ENCODE measurements at places on chromosomes 7 and 10. TPM values are rescaled to one million over a fixed set of nuclear protein-coding genes. Genes with fewer than 3 reads are reported as not detected.
A peak's percentile ranks its signal among the peaks of the same experiment; 100 is the strongest.

GRCh38 chr7:107007007-107007891 lies 37.3 kb upstream of the PRKAR2B start:
- peak; percentile 17 for DNase-seq

GRCh38 chr10:113030453-113030852 lies 80.4 kb downstream of the TCF7L2 start:
- no peak for DNase-seq

GRCh38 chr7:158542651-158543566 lies 44.7 kb downstream of the PTPRN2 start:
- DNase-seq: no peak

DNA sequence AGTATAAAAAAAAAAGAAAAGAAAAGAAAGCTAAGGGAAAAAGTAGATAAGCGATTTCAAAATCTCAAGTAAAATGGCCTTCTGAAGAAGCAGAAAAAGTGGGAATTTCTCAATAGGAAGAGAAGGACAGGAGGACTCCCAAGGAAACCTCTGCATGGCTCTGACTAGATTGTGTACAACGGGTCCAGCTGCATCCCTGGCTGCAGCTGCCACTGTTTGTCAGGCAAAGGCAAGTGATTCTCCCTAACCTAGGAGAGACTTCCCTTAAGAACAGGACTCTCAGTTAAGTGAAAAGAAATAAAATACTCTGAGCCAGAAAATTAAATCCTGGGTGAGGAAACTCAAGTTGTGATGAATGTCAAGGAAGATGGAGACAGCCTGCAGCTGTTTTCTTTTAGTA lies 298.6 kb upstream of the KIAA1217 start:
- no peak for DNase-seq

- DNase-seq: no peak
Measured at GRCh38 chr10:107579970-107580369, 415.5 kb upstream of the SORCS1 start.

DNA sequence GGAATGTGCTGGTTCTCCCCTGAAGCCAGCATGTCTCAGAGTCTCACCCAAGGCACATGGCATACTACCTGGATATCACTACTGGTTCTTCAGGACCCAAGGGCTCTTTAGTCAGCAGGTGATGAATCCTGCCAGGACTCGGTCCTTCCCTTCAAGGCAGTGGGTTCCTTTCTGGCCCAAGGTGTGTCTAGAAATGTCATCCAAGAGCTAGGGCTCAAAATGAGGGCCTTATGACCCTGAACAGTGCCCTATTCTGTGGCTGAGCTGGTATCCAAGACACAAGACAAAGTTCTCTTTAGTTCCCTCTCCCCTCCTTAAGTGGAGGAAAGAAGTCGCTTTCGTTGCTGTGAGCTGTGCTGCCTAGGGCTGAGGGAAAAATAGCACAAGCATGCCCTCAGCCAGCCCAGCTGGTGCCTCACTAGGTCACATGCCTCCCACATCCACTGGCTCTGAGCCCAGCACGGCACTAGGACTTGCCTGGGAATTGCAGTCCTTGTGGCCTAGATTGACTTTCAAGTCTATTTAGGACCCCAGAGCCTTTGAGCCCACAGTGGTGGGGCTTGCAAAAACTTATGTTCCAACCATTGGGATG lies 106.0 kb downstream of the BMS1 start:
- peak; percentile 30 for DNase-seq

GRCh38 chr7:87361320-87361719 lies 15.9 kb downstream of the CROT start:
- no peak for DNase-seq

DNA sequence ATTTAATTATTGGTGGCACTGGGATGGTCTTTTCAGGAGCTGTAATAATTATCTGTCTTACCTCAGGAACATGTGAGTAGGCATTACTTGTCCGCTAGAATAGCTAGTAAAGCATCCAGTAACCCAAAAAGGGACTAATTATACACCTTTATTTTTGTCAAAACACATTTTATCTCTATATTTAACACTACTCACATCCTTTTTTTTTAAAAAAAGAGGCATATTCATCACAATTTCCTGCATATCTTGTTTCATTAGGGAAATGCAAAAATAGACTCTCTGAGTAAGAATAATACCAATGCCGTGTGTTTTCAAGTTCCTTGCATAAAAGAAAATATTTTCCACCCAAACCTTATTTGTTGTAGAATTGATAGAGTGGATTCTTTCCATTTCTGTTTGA lies 99.5 kb downstream of the VTI1A start:
- no peak for DNase-seq

GRCh38 chr7:21407796-21408480 lies 19.9 kb upstream of the SP4 start:
- no peak for DNase-seq

GRCh38 chr7:2637066-2637471 lies 5.3 kb downstream of the TTYH3 start:
- no peak for DNase-seq

DNA sequence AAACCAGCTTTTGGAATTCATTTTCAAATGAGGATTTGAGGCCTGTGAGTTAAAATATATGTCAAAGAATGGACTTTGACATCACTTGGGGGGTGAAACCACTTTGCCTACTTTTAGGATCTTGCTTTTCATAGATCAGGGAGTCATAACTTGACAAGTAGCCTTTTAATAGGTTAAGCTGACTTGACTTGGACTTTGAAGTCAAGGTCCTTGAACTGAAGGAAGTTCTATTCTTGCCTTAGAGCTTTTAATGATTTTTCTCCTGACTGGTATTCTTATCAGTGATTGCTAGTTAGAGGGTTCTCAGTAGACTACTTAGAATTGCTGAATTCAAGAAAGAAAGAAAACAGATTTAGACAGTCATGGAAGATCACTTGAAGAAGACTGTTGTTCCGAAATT lies 17.7 kb downstream of the AGR2 start:
- no peak for DNase-seq

DNA sequence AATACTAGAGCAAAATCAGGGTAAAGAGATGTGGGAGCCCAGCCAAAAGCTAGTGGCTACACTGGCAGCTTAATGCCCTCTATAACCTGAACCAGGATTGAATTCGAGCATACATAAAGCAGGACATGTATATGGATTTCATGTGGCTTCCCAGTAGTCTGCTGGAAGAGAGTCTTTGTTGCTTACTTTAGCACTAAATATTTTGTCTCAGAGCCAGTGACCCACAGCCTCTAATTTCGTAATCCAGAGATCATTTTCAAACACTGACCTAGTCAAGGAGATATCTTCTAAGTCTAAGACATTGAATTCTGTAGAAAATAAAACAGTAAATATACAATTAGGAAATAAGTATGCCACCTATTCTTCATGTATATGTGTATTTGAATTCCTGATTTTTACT lies 64.2 kb upstream of the GNAI1 start:
- no peak for DNase-seq

ZC3HAV1L gene
- 15.9 TPM for total RNA-seq

RSPH10B gene
- 4.7 TPM for total RNA-seq

ASB15 gene
- not detected for total RNA-seq

SLC16A9 gene
- 108 TPM for total RNA-seq

ZRANB1 gene
- total RNA-seq: 36.8 TPM

PDZD7 gene
- 5.0 TPM for total RNA-seq

GIMAP4 gene
- total RNA-seq: 21.5 TPM
